Left ventricle myocardium inferior (tissue), 1 donor: ENCODE measurements at places on chromosomes 2 and 18. TPM values are rescaled to one million over a fixed set of nuclear protein-coding genes. Genes with fewer than 3 reads are reported as not detected.

DNA sequence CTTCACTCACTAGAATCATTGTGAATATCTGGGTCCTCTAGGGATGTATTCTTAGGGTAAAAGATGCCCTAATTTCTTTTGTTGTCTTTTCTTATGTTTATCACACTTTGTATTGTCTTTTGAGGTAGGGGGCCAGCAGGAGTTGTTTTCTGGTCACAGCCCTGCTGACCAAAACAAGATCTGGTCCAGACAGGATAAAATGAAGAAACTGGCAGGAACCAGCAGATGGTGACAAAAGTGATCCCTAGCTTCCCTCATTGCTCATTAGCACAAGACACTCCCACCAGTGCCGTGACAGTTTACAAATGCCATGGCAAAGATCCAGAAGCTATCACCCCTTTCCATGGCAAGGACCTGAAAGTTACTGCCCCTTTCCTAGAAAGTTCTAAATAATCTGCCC lies 81.7 kb upstream of the CCDC85A start:
- H3K27me3 ChIP-seq = no peaks in the 10 kb centered on the region
- no peaks in the 10 kb centered on the region for H3K36me3 ChIP-seq
- no peak for DNase-seq
- no peak overlapping the region for H3K4me3 ChIP-seq
- peaks cover 4% of the 10 kb centered on the region for H3K4me1 ChIP-seq

The OR6B2 gene
- not detected for total RNA-seq

DNA sequence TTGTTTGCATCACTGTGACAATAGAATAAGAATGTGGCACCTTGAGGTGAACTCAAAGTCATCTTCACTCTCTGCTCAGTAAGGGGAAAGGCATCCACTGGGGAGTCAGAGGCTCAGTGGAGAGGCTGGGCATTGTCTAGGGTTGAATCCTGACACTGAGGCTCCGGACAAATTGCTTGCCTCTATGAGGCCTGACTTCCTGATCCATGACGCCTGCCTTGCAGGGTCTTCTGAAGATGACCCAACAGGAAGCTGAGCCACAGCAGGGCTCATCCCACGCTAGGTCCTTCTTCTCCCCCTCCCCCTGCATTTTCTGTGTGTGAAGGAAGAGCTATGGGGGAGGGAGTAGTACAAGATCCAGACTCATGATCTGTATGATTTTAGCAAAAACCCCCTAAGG lies 265.1 kb downstream of the SH3BP4 start:
- H3K27ac ChIP-seq = no peak overlapping the region
- peaks cover 54% of the 10 kb centered on the region for H3K27me3 ChIP-seq
- no peaks in the 10 kb centered on the region for H3K4me1 ChIP-seq
- no peak overlapping the region for H3K4me3 ChIP-seq

GRCh38 chr2:9163306-9164111 lies 43.1 kb upstream of the ASAP2 start:
- no peak overlapping the region for H3K4me3 ChIP-seq
- peaks cover 21% of the 10 kb centered on the region for H3K4me1 ChIP-seq
- no peaks in the 10 kb centered on the region for H3K36me3 ChIP-seq
- DNase-seq = no peak

The IMMT gene
- 288 TPM for total RNA-seq

The SCG2 gene
- 0.19 TPM for total RNA-seq

The DNPEP gene
- total RNA-seq = 73.0 TPM

DNA sequence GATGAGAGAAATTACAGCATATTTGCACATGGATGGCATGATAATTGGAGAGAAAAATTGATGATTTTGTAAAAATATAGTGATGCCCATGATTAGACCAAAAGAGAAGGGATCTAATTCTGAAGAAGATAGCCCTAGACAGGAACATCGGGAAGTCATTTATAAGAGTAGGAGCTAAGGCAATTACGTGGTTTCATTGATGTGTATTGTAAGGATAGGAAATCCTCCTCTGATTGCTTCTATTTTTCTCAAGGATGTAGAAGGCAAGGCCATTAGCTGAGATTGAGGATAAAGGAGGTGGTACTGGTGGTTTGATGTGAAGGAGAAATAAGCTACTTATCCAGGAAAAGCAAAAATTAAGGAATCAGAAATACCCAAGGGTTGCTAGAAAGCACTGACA lies 176.5 kb upstream of the SOX11 start:
- H3K27ac ChIP-seq = no peak overlapping the region
- no peaks in the 10 kb centered on the region for H3K27me3 ChIP-seq
- H3K4me3 ChIP-seq = no peak overlapping the region
- no peak for DNase-seq
- no peaks in the 10 kb centered on the region for H3K36me3 ChIP-seq

DNA sequence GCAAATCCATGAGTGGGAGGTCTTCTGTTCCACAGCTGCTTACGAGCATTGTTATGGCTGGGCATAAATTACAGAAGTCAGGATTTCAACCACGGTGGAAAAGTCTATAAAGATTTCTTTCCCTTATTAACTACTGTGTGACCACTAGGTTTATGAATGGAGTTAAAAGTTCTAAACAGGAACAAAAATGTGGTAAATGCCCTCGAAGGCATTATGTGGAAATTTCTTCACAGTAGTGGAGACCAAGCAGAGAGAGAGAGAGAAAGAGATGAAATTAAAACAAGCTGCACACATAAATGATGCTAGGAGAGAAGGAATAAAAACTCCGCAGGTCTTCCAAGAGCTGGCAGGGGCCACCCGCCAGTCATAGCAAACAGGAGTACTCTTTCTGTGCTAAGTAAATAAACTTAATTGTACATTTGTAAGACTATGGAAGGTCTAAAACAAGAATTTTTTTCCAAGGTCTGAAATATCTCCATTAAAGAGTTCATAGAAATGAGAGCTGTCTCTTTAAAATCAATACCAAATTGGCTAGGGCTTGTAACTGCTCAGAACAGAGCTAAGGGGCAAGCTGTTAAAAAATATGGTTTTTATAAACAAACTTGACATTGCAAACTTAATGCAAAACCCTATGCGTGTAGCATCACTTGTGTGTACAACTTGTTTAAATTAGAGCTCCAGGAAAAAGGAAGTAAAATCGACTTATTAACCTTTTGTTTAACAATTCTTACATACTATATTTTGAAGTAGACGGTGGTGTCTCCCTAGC lies 438.2 kb downstream of the MEIS1 start:
- H3K27ac ChIP-seq = no peak overlapping the region
- DNase-seq = no peak
- no peak overlapping the region for H3K4me3 ChIP-seq

DNA sequence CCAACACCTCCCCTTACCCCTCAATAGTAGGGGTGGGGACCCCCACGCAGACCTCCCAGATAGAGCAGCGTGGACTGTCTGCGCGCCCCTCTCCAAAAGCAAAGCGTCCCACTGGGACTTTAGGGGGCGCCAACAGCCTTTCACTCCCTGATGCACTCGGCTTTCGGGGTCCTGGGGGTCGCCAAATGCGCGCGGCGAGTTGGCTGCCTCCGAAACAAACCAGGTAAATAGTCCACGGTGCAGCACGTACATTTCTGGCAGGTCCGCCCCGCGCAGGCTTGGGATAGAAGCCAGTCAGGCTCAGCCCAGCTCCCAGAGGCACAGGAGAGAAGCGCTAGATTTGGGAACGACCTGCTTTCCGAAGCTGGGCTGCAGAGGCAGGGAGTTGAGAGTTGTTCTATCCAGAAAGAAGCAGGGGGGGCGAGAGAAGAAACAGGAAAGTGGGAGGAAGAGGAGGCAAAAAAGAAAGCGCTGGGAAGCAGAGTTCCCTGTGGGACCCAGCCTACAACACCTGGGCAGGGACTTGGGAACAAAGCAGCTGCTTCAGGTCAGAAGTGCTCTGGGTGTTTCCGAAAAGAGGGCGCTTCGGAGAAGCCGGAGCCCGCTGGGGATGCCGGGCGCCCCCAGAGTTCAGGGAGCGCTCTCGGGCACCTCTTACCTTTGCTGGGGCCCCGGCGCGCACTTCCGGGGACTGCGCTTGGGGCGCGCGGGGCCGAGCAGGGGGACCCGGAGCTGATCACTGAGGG lies 544 bp downstream of the EVA1A start:
- H3K4me1 ChIP-seq = peaks cover 22% of the 10 kb centered on the region
- peak; percentile 33 for DNase-seq
- peaks cover 73% of the 10 kb centered on the region for H3K27me3 ChIP-seq
- H3K27ac ChIP-seq = peak overlapping the region; percentile 70
- H3K36me3 ChIP-seq = no peaks in the 10 kb centered on the region
